Caki2 (cell line): ENCODE measurements at places on chromosomes 6 and 20.

- no peak for DNase-seq
Measured at GRCh38 chr6:163723759-163724158, 309.2 kb downstream of the QKI start.

- no peak for DNase-seq
Measured at GRCh38 chr20:25020901-25021301, 28.4 kb upstream of the APMAP start.

DNA sequence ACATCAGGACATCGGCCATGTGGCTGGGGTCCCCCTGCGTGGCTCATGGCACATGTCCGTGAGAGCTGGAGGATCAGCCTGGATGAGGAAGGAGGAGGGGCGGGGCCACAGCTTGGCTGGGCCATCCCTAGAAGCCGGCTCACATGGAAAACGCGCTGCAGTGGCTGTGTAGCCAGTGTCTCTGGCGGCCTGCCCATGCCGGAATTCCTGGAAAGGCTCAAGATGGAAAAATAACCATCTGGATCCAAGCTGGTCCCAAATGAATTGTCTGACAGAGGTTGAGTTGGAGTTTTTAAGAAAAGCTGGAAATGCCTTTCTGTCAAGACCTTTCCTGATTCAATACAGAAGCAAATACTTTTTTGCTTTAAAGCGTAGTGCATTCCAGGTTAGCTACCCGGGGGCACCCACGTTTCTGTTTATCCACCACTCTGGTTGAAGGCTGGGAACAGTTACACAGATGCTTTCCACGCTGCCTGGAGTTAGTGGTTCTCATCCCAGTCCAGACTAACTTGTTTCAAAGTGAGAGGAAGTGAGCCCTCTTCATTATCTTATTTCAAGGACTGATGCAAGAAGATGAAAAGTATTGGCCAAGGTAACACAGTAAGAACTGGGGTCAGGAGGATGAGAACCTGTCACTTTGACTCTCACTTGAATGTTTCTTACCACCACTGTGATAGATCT, 99.0 kb downstream of the GMPR start:
- DNase-seq = no peak

DNA sequence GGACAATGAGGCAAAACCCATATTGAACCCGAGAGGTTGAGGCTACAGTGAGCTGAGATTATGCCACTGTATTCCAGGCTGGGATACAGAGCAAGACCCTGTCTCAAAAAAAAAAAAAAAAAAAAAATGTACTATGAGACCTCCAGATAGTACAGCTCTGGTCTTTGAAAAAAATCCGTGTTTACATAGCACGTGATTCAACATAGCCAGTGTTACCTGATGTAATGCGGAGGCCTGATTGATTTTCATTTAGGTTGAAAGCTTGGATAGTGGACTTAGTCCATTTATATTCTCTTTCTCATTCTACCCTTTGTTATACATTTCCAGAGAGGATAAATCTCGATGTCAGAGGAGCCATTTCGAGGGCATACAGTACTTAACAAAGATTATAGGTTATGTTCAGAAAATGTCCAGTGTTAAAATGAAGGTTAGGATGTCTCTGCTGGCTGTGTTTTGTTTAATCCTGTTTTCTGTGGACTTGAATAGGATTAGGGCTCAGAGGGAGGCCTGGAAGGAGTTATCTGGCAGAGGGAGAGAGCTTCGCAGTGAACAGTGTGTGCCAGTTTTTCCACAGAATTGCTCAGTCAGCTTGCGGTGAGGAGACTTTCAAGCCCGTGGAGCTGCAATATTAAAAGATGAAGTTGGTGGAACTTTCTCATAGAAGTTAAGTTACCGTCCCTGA, 33.9 kb upstream of the BCLAF1 start:
- no peak for DNase-seq

DNA sequence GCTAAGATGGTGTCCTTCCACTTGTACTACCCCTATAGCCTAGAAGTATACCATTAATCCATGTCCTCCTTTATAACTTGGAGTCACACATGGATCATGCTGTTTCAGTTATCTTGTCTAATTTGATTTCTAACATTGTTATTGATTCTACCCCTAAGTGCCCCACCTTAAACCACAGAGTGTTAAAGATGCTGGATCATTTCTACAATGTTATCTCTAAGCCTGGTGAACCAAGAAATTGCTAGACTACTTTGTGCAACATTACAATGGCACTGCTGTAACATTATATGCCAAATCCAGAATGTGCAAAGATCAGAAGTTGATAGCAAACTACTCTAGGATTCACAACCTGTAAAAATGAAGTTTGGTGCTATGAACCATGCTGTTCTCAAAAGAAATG, 1.7 kb downstream of the CGA start:
- no peak for DNase-seq

GRCh38 chr20:41167118-41167470, 29.8 kb downstream of the PLCG1 start:
- no peak for DNase-seq

GRCh38 chr20:18527836-18528235, 20.1 kb downstream of the SEC23B start:
- no peak for DNase-seq

DNA sequence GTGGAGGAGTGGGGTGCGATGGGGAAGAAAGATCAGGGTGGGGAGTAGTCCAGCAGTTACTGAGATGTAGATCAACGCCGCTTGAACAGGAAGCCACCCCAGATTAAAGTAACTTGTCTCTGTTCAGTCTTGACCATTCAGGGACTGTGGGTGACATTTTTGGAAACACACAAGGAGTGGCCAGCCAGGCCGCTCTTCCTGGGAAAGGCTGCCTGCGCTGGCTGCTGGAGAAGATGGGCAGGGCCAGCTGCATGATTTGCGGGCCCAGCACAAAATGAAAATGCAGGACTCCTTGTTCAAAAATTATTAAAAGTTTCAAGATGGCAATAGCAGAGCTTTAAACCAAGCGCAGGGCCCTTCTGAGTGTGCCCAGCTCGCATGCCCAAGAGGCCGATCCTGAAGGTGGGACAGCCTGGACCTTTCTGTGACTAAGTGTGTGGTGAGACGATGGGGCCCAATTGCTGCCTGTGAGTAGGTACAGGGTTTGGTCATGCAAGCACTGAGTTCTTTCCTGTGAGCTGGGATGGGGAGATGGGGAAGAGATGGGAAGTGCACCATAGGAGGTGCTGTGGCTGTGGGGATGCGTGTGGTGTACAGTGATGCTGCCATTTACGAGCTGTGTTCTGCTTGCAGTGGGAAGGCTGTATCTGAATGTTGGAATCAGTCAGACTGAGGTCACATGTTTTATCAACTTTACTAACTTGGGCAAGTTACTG, 51.3 kb downstream of the DAAM2 start:
- no peak for DNase-seq

DNA sequence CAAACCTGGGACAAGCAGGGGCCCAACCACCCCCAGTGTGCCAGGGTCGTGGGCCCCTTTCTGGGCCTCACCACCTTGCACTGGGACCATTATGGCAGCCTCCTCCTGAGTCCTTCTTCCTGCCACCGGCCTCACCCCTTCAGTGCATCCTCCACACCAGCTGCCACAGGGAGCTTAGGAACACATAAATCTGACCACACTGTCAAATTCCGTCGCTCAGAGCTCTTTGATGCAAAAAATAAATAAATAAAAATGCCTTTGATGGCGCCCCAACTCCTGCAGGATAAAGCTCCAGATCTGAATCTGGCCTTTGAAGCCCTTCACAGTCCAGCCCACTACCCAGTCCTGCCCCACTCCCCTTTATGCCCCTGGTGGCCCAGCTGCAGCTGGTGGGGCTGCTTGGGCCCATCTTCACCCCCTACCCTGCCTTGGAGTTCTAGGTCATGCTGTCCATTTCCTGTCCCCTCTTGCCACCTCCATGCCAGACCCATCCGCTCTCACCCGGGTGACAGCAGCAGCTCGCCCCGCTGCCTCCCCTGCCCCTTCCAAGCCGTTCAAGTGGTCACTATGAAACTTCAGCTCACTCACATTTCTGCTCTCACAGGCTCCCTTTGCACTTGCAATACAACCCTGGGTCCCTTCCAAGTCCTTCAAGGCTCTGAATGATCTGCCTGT, 16.0 kb downstream of the MYH7B start:
- no peak for DNase-seq

- no peak for DNase-seq
Measured at GRCh38 chr20:21704408-21705385, 767 bp upstream of the PAX1 start.

- DNase-seq = no peak
Measured at GRCh38 chr6:157813191-157813590, 9.9 kb upstream of the SNX9 start.

GRCh38 chr6:22444330-22444729, 125.0 kb upstream of the HDGFL1 start:
- DNase-seq = no peak

GRCh38 chr20:50367739-50368375, 142.3 kb upstream of the PTPN1 start:
- DNase-seq = no peak

DNA sequence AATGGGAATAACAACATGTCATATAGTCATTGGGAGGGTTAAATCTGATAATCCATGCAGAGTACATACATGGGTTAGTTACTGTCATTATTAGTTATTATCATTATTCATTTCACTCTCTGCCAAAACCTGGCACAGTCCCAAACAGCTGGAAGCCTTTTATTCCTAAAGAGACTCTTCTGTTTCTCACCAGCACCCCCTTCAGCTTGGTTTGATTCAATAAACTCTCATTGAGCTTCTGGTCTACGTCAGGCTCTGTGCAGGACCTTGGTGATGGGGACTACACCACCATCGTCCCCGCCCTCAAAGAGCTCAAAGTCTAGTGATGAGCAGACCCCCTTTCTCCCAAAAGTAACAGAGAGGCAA, 2.3 kb downstream of the KCNK15 start:
- no peak for DNase-seq

GRCh38 chr6:81609736-81610135, 142.7 kb downstream of the TENT5A start:
- DNase-seq = no peak

DNA sequence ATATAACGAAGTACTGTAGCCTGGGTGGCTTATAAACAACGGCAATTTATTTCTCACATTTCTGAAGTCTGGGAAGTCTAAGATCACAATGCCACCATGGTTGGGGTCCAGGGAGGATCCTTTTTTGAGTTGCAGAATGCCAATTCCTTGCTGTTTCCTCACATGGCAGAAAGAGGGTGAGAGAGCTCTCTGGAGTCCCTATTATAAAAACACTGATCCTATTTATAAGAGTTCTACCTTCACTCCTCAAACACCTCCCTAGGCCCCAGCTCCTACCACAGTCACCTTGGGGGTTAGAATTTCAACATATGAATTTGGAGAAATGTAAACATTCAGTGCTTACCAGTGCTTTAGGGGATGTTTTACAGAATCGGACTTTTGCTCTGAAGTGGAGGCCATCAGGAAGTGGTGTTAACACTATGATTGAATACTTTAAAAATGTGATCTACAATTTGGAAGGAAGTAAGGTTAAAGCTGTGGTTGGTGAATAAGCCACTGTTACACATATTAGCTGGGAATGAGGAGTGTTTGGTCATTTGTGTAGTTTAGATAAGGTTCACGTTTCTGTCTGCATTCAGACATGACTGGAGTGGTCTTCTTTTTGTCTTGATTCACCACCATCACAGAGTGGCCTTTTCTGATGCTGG, 79.9 kb upstream of the SPTLC3 start:
- DNase-seq = peak; percentile 69

GRCh38 chr6:52662031-52662430, 8.9 kb upstream of the TMEM14A start:
- peak; percentile 54 for DNase-seq

GRCh38 chr6:41748542-41748941, 1.3 kb upstream of the PGC start:
- DNase-seq = no peak

DNA sequence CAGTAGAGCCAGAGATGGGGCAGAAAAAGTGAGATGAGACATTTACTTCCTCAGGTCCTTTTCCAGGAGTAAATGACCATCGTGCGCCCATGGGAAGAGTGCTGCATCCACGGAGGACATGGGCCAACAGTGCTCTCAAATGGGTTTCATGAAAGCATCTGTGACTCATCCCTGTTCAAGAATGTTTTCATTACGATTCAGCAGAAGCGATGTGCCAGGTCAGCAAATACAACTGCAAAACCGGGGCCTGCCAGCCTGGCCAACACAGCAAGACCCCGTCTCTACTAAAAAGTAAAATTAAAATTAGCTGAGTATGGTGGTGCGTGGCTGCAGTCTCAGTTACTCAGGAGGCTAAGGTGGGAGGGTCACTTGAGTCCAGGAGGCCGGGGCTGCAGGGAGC, 125.1 kb downstream of the LY86 start:
- peak; percentile 21 for DNase-seq

- DNase-seq = peak; percentile 4
Measured at GRCh38 chr6:114339706-114340105, 3.1 kb downstream of the HS3ST5 start.
